IMR-90 (cell line): ENCODE measurements at places on chromosomes 3 and 15. TPM values are rescaled to one million over a fixed set of nuclear protein-coding genes. Genes with fewer than 3 reads are reported as not detected.
A peak's percentile ranks its signal among the peaks of the same experiment; 100 is the strongest.

Gene PROS1
- polyA plus RNA-seq, result 1.8 and 2.8 TPM in 2 replicates

Gene LDHAL6B
- not detected in 2 replicates for polyA plus RNA-seq

Gene MME
- 7.5 and 11.7 TPM in 2 replicates for polyA plus RNA-seq

DNA sequence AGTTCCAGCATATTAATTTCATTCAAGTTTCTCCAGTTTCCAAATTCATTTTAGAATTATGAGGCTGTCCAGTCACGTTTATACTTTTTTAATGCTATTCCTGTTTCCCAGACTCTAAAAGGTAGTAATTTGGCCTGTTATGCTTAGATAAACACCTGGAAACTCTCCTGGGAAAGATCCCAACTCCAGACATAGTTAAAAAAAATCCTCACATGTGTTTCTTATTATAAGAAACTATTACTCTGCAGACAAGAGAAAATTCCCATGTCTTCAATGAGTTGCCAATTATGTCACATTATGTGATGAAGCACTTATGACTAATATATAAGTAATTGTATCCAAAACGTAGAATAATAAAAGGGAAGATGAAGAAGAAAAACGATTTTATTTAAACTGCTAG is 137.1 kb upstream of the TMC3 start:
- DNase-seq, result peak; percentile 70

- DNase-seq, result no peak
These were observed 28.7 kb upstream of the HCN4 start for GRCh38 chr15:73397461-73397860.
